ENCODE measurements at places on chromosomes 6 and 20. TPM values are rescaled to one million over a fixed set of nuclear protein-coding genes. Genes with fewer than 3 reads are reported as not detected.

- DNase-seq = no peak
Measured at GRCh38 chr6:31765910-31766794, 3.7 kb downstream of the SAPCD1 start.

DNA sequence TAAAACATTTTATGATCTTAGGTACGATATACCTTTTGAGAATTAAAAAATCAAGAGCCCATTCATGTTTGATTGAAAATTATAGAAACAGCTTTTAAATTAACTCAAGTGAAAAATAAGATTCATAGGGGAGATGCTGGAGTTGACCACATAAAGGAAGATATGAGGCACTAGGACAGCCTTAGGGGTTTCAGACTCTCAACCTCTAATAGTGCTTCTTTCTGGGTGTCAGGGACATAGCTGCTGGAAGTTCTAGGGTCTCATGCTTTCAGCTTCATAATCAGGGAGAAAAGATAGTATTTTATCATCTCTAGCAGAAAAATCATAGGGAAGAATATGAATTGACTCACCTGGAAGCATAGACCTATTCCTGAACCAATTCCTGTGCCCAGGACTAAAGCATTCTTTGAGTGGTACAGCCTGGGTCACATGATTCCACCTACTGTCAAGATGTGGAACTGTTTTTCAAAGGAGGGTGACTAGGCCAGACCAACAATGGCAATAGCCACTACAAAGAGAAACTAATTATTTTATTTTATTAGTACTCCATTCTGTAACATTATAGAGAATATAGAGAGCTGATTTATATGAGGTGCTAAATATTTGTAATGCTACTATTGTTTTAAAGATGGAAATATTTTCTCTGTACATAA is 27.8 kb upstream of the CENPW start:
- no peak for DNase-seq

Gene BTNL2
- not detected for total RNA-seq

Gene MYLK4
- total RNA-seq = 0.63 TPM

Data from mucosa of gallbladder (tissue), 1 donor.